ENCODE measurements at places on chromosomes 7 and 10. TPM values are rescaled to one million over a fixed set of nuclear protein-coding genes. Genes with fewer than 3 reads are reported as not detected.

- DNase-seq, result no peak
Observed at GRCh38 chr7:617614-618538, 98.2 kb upstream of the PDGFA start.

GRCh38 chr10:33265621-33266020 is 68.8 kb downstream of the NRP1 start:
- no peak for DNase-seq

GRCh38 chr7:151755131-151755801 is 121.6 kb downstream of the PRKAG2 start:
- no peak for DNase-seq

- no peak for DNase-seq
Observed at GRCh38 chr10:31888442-31888841, 40.2 kb downstream of the ARHGAP12 start.

- no peak for DNase-seq
Observed at GRCh38 chr10:113458944-113459343, 93.9 kb upstream of the HABP2 start.

DNA sequence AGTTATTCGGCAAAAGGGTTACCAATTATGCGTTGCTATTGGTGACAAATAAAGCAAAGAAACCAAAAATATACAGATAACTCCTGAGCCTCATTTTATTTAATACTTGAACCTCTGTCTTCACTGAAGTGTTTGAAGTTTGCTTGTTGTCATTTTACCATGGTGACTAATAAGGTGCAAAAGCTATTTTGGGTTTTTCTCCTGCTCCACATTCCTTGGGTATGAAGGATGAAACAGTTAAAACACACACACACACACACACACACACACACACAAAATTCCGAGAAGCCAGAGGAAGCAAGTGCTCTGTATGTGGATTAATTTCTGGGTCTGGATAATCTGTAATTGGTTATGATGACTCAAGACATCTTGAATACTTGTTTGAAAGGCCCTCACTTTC is 246.5 kb downstream of the COBL start:
- DNase-seq, result no peak

The MRLN gene
- 5.7 TPM for total RNA-seq

Measured in urinary bladder (tissue), 4 donors.